Stimulated activated CD8-positive, alpha-beta memory T cell treated with anti-CD3 and anti-CD28 coated beads, Interleukin-7, amount 100 ng/mL, for 1 hour (primary cell): ENCODE measurements at places on chromosomes 4 and X.

GRCh38 chr4:109406337-109406931 lies 27.2 kb upstream of the SEC24B start:
- no peak for DNase-seq

GRCh38 chr4:103306870-103307375 lies 108.8 kb upstream of the CENPE start:
- DNase-seq = no peak

- DNase-seq = no peak
These were observed 53.6 kb upstream of the FUNDC1 start for GRCh38 chrX:44596277-44596676.

- no peak for DNase-seq
These were observed 1.1 kb downstream of the DCK start for GRCh38 chr4:70994387-70995099.

DNA sequence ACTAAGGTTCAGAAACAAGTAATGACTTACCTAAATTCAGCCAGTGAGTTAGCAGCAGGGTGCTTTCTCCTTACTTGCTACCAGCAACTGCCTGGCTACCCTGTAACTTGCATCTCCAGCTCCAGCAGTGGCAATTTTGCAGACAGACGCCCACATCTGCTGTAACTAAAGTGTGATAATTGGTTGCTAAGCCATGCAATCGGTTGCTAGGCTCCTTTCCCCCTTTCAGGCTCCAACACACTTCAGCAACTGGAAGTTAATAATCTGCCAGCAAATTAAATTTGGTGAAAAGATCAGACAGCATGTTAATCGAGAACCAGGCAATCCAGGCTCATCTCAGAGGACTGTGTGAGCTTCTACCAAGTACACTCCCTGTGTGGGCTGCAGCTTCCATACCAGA lies 24.2 kb upstream of the ARHGEF9 start:
- no peak for DNase-seq

DNA sequence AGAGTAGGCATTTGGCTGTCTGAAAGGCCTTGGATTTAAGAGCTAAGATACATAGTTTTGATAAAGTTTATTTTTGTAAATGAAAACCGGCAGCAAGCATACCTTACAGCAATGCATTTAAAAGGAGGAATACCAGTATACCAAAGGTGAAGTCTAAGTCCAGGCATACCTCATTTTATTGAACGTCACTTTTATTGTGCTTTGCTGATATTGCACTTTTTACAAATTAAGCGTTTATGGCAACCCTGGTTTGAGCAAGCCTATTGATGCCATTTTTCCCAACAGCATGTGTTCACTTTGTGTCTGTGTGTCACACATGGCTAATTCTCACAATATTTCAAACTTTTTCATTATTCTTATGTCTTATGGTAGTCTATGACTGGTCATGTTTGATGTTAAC lies 8.4 kb upstream of the SLC6A14 start:
- no peak for DNase-seq

- DNase-seq = no peak
These were observed 35.5 kb upstream of the SORBS2 start for GRCh38 chr4:185847352-185848097.

GRCh38 chr4:145580906-145581305 lies 38.3 kb upstream of the MMAA start:
- DNase-seq = no peak

DNA sequence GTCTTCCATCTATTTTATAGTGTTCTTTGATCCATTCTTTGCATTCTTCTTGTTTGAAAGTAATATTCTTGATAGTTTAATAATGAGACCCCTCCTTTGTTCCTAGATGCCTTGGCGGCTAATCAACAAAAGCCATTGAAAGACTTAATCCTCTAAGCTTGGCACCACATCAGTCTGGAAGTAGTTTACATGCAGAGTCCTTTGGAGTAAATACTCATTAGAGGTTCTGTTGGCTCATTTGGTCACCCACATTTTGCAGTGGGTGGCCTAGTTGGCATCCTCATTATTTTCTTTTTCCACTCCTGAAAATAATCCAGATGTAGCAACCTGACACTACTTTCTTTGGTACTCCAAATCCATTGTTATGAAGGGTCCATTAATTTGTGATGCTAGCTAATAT lies 64.5 kb downstream of the DKK2 start:
- DNase-seq = no peak

GRCh38 chr4:8319061-8319460 lies 49.5 kb downstream of the HTRA3 start:
- DNase-seq = no peak

- no peak for DNase-seq
These were observed 44.3 kb downstream of the ARHGEF38 start for GRCh38 chr4:105596684-105597083.

DNA sequence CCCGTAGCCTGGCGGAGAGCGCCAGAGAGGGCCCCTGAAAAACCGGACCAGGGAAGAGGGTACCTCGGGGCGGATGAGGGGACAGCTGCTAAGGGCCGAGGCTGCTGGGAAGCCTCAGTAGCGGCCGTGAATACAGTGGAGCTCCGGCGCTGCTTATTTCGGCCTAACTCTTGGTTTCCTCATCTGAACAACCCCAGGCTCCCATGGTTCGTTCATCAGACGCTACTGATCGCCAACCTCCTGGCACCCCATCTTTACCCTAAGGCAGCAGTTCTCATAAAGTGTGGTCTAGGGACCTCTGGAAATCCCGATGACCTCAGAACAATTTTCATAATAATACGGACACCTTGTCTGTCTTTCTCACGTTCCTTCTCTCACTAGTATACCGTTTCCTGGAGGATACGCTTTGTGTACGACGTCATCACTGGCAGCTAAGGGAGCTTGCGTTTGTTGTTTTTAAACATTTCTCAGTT lies 645 bp upstream of the RAB28 start:
- no peak for DNase-seq

DNA sequence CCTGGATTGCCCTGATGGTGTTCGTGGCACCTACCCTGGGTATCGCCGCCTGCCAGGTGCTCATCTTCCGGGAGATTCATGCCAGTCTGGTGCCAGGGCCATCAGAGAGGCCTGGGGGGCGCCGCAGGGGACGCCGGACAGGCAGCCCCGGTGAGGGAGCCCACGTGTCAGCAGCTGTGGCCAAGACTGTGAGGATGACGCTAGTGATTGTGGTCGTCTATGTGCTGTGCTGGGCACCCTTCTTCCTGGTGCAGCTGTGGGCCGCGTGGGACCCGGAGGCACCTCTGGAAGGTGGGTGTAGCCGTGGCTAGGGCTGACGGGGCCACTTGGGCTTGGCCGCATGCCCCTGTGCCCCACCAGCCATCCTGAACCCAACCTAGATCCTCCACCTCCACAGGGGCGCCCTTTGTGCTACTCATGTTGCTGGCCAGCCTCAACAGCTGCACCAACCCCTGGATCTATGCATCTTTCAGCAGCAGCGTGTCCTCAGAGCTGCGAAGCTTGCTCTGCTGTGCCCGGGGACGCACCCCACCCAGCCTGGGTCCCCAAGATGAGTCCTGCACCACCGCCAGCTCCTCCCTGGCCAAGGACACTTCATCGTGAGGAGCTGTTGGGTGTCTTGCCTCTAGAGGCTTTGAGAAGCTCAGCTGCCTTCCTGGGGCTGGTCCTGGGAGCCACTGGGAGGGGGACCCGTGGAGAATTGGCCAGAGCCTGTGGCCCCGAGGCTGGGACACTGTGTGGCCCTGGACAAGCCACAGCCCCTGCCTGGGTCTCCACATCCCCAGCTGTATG lies 1.8 kb downstream of the AVPR2 start:
- no peak for DNase-seq

DNA sequence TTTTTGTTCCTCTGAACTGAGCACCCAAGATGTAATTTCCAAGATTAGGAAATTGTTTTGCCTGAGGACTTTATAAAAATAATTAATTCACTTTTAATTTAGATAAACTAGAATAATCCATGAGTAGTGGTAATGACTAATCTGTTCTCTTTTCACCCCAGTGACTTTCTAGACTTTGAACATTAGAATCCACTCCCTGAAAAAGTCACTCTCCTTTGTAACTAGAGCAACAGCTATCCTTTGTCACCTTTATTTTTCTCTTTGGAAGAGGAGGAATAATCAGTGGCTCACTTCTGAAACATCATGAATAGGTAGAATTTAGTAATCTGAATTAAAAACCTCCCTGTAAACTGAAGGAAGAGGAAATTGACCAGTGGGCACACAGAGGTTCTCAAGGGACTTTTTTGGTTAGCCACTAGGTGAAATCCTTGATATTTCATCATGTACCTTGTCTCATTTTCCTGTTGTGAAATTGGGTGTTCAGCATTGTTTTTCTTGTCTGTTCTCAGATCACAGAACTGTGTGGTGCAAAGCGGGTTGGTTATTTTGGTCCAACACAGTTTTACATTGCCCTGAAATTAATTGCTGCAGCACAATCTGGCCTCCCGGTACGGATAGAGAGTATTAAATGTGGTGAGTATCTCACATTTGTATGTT lies 59.4 kb downstream of the REPS2 start:
- DNase-seq = no peak

- DNase-seq = no peak
These were observed 180.9 kb upstream of the AADAT start for GRCh38 chr4:170270628-170271027.

GRCh38 chr4:123346951-123347350 lies 49.6 kb upstream of the SPRY1 start:
- DNase-seq = no peak

DNA sequence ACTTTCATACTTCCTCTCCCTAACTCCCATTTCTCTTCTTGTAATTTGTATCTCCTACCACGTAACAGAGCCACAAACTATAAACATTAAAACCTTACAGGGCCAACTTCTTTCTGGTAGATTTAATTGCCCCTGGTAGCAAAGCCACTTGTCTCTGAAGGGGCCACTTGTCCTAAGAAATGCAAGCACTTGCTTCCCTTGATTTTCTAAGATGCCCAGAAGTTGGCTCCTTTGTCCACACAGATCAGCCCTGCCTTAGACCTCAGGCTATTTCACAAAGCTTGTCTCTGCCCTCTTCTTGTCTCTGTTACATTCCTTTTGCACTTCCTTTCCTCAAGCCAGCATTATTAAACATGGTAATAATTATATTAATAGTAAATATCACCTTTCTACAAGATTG lies 80.6 kb upstream of the CXXC4 start:
- no peak for DNase-seq

GRCh38 chrX:44291468-44292092 lies 51.9 kb downstream of the EFHC2 start:
- no peak for DNase-seq

GRCh38 chr4:73801692-73802091 lies 34.8 kb upstream of the CXCL6 start:
- DNase-seq = no peak
